ENCODE measurements at places on chromosomes 4 and X.
A peak's percentile ranks its signal among the peaks of the same experiment; 100 is the strongest.

GRCh38 chr4:63430105-63430504, 979.1 kb downstream of the TECRL start:
- DNase-seq: no peak

DNA sequence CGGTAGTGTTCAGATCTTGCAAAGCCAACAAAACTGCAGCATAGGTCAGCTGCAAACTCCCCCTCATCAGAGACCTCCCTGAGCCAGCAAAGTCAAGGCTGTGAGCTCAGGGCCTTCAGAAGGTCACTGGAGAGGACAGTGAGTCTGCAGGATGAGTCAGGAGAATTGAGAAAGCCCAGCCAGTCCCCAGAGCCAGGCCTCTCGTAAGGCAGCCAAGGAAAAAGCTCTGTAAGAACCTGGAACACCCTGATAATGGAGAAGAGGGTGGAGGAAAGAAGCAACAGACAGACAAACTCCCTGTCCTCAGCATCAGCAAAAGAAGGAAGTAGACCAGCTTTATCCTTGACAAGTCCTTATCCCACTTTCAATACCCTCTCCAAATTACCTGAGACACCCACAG, 33.0 kb downstream of the GRIA3 start:
- DNase-seq: no peak

- DNase-seq: no peak
Observed at GRCh38 chrX:119516157-119516702, 48.0 kb downstream of the SLC25A5 start.

DNA sequence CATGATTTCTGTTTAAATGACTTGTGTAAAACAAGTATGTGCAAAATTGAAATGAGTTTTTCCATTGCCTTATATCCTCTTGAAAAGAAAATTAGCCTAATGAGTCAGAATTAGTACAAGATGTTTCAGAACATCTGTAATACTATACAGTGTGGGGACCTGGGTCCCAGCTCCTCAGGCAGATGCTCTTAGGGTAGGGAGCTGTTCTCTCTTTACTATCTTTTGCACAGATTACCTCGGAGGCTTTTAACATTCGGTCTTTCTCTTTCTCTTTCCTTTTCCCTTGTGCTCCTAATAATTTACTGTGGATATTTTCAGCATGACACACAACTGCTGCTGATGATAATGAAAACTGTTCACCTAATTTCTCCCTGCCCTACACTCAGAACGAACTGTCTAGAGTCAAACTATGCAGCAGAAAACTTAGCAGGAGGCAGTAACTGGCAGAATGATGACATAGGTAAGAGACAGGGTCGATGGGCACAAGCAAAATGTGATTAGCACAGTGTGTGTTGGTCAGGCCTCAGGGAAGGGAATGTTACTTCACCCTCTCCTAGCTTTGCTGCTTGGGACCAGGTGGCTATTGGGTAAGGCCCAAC, 455.3 kb downstream of the PDHA2 start:
- no peak for DNase-seq

DNA sequence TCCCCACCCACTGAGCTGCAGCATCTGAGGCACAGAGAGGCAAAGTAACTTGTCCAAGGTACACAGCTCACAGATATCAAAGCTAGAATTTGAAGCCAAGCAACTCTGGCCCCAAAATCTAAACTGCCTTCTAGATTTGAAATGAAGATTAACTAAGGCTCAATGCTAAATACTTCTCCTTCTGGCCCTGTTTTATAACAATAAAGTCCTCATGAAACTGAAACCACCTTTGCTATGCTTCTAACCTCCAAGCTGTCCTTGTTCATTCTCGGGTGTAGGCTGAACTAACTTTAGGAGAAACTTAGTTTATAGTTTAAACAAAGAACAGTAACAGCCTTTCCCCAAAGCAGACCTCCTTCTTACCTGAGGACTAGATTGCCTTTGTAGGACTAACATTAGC, 93.6 kb downstream of the DCTD start:
- no peak for DNase-seq

DNA sequence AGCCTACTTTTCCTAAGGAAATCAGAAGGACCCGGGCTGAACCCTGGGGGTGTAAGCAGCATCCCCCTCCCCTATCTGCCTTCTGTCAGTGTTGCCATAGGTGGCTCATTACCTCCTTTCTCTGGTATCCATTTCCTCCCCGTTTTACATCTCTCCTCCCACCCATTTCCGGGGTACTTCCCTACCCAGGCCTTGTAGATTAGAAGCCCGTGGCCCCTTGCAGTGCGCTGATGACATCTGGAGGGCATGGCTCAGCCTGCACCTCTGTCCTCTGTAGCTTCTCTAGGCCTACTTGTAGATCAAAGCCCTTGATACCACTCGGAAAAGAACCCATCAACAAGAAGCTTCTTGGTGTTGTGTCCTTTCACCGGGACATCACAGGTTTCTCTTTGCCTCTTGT, 71.8 kb downstream of the NBDY start:
- peak; percentile 34 for DNase-seq

GRCh38 chr4:36286481-36286871, 5.1 kb downstream of the DTHD1 start:
- DNase-seq: no peak

DNA sequence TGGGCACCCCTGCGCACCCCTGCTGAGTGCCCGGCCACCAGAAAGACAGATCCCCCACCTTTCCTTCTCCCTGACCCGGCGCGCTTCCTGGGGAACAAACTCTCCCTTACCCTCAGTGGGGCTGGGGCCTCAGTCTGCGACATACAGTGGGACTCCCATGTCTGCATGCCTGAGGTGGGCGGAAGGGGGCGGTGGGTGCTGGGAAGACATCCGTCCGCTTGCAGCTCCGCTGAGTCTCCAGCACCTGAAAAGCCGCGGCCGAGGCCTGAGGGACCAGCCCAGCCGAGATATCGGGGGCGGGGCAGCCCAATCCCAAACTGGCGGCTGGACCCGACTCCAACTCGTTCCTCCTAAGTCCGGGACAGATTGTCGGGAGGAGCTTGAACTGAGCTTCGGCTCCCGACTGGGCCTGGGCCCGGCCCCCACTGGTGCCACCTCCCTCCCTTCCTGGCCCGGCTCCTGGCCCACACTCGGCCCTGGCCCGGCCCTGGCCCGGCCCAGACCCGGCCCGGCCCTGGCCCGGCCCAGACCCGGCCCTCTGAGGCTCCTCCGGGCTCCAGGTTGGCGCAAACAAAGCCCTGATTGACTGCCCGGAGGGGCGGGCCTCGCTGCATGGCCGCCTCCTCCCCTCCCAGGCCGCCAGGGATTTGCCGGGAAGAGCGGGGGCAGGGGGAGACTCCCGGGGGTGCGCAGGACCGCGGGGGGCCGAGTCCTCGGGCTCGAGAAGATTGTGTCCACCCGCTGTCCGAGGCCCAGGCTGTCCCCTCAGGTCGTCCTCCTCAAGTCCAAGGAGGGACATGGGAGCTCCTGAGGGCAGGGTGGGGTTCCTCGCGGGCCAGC, 877 bp upstream of the SLC16A2 start:
- no peak for DNase-seq

All from stimulated activated CD4-positive, alpha-beta T cell treated with anti-CD3 and anti-CD28 coated beads, TNF-alpha, amount 100 ng/mL, for 4 hours (primary cell).